ENCODE measurements at places on chromosomes 2 and 18.
A peak's percentile ranks its signal among the peaks of the same experiment; 100 is the strongest.

DNA sequence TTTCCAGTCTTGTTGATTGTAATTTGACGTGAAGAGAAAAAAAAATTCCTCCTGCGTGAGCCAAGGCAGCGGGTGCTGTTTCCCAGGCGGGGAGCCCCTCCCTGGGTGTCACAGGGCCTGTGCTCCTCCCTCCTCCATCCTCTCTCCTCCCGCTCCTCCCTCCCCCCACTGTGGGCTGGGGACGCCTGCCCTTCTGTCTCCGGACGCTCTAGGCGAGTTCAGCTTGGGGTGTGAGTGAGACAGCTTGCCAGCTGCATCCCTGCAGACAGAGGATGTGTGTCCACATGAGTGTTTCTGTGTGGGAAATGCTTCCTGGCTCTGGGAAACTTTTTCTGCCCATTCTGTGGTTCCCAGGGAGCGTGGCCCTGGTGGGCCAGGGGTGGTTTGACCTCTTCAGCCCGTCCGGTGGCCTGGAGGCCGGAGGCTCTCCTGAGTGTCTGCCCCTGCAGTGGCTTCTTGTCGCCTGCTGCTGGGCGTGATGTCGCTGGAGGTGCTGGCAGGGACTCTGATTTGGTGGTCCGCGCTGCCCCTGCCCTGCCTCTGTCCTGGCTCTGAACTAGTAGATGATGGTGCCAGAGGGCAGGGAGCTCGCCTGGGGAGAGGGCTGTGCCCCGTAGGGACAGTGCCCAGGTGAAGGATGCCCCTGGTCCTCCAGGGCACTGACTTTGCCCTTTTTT, 96.4 kb downstream of the USP40 start:
- no peak for DNase-seq

- DNase-seq = no peak
Measured at GRCh38 chr2:117614296-117614695, 200.2 kb upstream of the DDX18 start.

DNA sequence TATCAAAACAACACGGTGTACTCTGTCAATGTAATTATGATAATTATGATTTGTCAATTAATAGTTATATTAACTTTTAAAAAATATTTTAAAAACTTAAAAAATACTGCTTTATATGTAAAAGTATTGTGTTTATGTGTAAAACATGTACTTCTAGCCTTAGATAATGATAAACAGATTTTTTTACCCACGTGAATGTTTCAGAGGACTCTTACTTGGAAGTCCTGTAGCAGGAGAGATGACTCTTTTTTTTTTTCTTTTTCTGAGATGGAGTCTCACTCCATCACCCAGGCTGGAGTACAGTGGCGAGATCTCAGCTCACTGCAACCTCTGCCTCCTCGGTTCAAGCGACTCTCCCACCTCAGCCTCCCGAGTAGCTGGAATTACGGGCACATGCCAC, 6.2 kb upstream of the MTCL1 start:
- no peak for DNase-seq

GRCh38 chr2:219251656-219252055, 1.4 kb upstream of the TUBA4B start:
- no peak for DNase-seq

DNA sequence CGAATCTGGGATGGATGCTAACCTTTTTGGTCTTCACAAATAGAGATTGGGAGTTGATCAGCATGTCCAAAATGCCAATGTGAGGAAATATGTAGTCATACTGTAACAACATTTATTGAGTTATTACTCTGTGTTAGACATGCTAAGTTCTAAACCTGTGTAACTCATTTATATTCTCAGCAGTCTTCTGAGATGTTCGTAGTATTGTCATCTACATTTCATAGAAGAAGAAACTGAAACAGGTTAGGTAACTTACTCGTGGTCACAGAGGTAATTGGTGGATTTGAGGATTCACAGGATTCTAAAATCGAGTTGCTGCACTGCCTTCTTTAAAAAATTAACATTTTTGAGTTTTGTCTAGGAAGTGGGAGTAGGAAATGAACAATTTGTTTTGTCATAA, 162.1 kb downstream of the UBE2E3 start:
- DNase-seq = no peak

DNA sequence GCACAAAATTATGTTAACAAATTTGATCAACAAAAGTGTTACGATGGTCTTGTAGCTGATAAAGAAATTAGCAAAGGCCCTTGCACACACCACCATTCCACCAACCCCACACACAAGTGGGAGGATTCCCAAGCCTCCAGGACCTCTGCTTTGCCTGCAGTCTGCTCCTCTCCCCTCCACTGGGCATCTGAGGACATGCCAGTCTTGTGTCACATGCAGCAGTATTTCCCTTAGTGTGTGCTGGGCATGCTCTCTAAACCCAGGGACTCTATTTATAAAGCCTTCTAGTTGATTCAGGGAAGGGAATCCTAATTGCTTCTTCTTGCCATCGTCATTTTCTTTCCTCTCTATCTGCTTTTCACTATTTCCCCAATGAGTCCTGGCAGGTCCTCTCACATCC, 53.3 kb downstream of the KCTD18 start:
- no peak for DNase-seq

GRCh38 chr2:228624733-228625132, 443.2 kb upstream of the SPHKAP start:
- DNase-seq = no peak

GRCh38 chr2:152095146-152095545, 3.7 kb downstream of the CACNB4 start:
- DNase-seq = no peak

- no peak for DNase-seq
Measured at GRCh38 chr2:9738535-9739496, 104.5 kb upstream of the TAF1B start.

DNA sequence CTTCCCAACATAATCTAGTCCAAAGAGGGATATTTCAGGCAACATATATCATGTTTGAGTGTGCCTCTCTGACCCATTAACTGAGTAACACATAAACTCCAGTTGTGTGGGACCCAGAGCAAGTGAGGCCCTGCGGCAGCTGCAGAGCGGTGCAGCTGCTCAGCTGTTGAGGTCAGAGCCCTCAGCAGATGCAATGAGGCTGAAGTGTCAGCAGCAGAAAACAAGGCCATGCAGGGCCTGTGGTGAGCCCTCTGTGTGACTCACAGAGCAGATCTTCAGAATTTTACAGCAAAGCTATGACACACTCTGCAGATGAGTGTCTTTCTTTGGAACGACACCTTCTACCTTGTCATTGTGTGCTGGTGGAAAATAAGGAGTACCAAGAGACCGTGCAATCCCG, 168.5 kb downstream of the CBLN2 start:
- DNase-seq = peak; percentile 41

GRCh38 chr2:132621131-132621875, 48.7 kb downstream of the LYPD1 start:
- DNase-seq = no peak

- DNase-seq = no peak
Measured at GRCh38 chr2:9473985-9474360, 378 bp upstream of the IAH1 start.

GRCh38 chr2:31983762-31984467, 26.9 kb downstream of the MEMO1 start:
- no peak for DNase-seq

GRCh38 chr2:72412214-72412613, 264.6 kb upstream of the CYP26B1 start:
- DNase-seq = no peak

DNA sequence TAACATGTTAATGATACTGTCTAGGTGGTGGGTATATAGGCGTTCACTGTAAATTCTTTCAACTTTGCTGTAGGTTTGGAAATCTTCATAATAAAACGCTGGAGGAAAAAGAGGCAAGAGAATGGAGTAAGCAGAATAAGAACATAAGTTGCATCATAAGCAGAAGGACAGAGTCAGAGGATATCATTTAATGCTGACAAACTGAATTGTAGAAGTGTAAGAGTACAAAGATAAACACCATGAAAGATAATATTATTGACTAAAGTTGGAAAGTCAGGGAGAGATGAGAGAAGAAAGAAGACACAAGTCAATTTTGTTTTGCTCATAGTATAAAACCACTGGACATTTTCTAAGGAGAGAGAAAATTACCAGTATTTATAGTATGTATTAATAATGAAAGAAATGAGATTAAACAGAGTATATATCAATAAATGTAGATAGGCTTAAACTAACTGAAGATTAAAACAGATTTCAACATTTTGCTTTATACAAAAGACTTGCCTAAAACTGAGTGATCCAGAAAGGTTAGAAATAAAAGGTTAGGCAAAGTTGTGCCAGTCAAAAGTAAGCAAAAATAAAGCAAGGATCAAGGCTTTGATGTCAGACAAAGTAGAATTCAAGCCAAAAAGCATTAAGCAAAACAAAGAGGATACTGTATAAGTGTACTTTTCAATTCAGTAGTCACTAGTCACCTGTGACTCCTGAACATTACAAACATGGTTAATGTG, 42.4 kb upstream of the VIT start:
- DNase-seq = peak; percentile 20

DNA sequence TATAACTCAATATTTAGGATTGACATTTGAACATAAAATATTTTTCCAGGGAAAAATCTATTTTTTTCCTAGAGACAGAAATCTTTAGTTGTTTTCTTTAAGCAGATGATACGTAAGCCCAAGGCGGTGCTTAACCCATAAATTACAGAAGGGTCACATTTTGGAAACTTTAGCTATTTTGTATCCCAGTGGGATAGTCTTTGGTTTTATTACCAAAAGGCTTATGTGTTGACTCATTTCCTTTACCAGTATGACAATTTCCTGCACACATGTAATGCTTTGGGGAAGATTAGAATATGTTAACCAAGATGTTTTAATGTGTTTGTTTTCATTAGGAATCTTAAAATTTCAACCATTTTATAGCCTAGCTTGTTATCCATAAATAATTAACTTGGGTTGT, 24.8 kb downstream of the DYNC1I2 start:
- DNase-seq = peak; percentile 70

DNA sequence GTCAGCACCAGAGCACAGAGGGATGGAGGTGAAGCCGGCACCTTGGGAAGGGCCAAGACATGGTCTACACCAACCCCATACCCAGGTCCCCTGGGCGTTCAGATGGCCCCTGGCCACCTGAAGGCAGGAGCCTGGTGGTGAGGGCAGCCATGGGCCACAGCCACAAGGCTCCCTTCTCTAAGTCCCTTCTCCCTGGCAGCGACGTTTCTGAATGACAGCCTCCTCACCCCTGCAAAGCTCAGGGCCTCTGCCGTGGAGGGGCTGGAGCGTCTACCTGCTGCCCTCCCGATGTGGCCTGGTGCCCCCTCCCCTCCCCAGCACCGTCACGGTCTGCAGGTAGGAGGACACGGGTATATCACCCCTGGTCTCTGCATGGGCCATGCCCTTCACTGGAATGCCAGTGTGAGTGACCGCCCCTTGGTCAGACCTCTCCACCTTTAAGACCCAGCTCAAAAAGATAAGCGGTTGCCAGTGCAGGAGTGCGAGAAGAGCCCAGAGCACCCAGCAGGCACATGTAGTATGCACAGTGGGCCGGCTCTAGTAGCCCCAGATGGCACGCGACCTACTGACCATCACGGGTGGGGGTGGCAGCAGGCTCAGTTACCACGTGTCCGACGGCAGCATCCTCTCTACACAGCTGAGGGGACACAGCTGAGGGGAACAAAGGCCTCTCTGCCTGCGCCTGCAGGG, 46.6 kb downstream of the HS6ST1 start:
- DNase-seq = no peak

DNA sequence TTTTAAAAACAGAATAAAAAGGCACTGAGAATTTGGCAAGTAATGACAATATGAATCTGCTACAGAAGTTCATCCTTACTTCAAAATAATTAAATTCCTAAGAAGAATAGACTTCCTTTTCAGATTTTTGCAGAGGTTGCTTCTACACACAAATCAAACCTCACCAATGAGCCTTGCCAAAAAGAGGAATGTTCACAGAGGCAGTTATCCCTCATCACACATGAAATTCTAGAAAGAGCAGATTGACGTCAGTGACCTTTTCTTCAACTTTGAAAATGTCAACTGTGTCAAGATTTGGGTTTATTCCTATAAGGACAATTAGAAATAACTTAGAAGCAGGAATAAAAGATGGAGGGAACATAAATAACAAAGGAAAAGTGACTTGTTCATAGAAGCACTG, 64.6 kb downstream of the MBD2 start:
- no peak for DNase-seq

DNA sequence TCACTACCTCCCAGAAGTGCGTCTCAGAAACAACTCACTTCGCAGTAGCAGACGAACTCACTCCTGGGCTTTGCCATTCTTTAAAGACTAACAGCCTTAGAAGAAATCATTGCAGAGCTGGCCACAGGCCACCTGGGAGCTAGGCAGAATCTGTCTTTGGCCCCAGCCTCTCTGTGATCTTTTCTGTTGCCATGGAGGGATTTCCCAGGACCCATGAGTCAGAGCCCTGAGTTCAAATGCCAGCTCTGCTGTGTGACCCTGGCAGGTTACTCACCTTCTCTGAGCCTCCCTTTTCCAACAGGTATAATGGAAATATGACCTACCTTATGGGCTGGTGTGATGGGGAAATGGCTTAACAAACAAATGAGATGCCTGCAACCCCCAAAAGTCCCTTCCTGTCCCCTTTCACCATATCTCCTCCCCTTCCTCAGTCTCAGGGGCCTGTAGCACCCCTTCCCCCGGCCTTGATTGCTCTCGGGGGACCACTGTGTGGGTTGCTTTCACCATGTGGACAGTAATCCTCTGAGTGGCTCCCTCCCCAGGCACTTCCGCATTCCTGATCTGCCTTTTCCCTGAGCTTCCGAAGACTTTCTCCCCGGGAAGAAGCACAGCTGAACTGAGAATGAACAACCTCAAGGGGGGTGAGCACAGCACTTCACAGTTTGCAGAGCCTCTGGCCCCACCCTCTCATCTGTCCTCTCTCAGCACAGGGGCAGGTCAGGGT, 34.0 kb upstream of the SLC66A3 start:
- DNase-seq = no peak

GRCh38 chr2:27220091-27220490, 2.9 kb downstream of the CAD start:
- DNase-seq = no peak

DNA sequence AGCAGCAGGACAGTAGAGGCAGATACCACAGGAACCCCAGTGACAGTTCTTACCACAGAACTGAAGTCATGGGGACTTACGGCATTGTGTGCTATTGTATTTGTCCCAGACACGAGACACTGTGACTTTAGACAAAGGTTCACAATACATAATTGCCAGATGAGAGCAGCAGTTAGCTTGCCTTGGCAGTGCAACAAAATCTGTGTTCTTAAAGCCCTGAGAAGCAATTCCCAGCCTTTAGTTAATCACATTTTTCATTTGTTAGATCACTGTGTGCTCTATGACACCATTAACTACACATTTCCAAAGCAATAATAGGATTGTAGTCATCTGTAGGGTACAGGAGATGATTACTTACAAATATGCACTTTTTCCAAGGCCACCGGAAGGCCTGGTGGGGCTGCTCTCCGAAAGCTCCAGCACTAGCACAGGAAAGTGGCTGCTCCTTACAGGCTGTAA, 97.5 kb upstream of the LDLRAD4 start:
- no peak for DNase-seq

GRCh38 chr18:60003610-60004185, 103.9 kb downstream of the PMAIP1 start:
- no peak for DNase-seq

DNA sequence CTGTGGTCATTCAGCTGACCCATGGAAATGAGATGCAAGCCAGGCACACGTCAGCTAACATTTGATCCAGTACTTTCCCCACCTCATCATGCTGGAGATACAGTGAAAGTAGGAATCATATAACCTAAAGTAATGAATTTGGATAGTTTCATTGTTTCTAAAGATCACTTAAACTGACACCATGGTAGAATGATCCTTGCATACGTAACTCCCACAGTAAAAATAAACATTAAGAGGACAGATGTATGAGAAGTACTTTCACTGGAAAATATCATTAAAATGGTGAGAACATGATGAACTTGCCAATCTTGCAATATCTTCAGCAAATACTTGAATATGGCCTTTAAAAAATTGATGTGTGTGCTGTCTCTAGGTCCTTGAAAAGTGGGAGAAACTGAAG, 85.4 kb downstream of the MAIP1 start:
- DNase-seq = no peak
